WERI-Rb-1 (cell line): ENCODE measurements at places on chromosomes 1 and 21.

GRCh38 chr1:27416387-27417111 lies 24.1 kb downstream of the GPR3 start:
- peak; percentile 47 for DNase-seq

GRCh38 chr1:56249234-56249633 lies 330.1 kb downstream of the PLPP3 start:
- DNase-seq, result no peak

GRCh38 chr1:67807282-67807681 lies 26.0 kb downstream of the GNG12 start:
- DNase-seq, result no peak

DNA sequence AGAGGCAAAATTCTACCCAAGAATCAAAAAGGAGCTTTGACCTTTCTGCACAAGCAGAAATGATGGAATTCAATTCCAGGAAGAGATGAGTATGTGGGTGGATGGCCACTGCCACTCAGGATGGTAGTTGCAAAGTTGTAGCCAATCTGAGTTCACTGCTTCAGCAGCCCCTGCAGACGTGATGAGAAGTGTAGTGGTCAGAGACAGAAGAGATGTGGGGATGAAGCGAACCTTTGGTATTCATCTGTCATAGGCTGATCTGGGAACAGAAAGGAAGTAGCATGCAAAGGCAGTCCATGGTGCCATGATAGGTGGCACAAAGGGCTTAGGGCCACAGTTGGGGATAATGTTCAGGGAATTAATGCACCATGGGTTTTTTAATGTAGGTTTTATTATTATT lies 81.1 kb upstream of the PGBD5 start:
- DNase-seq, result no peak

GRCh38 chr21:43297391-43297981 lies 128.7 kb downstream of the CRYAA start:
- DNase-seq, result no peak
